ENCODE measurements at places on chromosomes 16 and 17. TPM values are rescaled to one million over a fixed set of nuclear protein-coding genes. Genes with fewer than 3 reads are reported as not detected.

KRTAP4-7 gene
- not detected for total RNA-seq

ACSF2 gene
- total RNA-seq, result 17.0 TPM

UTP18 gene
- total RNA-seq, result 29.1 TPM

CD300H gene
- total RNA-seq, result not detected

CSNK2A2 gene
- total RNA-seq, result 18.5 TPM

All from myometrial cell (primary cell).